PC-3 (cell line): ENCODE measurements at places on chromosomes 3 and 15. TPM values are rescaled to one million over a fixed set of nuclear protein-coding genes. Genes with fewer than 3 reads are reported as not detected.

- H3K4me3 ChIP-seq, result no peak overlapping the region
- H3K4me1 ChIP-seq, result no peaks in the 10 kb centered on the region
- no peak for DNase-seq
- peaks cover 61% of the 10 kb centered on the region for H3K27me3 ChIP-seq
- H3K27ac ChIP-seq, result no peak overlapping the region
Observed at GRCh38 chr3:193498215-193498614, 56.5 kb downstream of the ATP13A4 start.

DNA sequence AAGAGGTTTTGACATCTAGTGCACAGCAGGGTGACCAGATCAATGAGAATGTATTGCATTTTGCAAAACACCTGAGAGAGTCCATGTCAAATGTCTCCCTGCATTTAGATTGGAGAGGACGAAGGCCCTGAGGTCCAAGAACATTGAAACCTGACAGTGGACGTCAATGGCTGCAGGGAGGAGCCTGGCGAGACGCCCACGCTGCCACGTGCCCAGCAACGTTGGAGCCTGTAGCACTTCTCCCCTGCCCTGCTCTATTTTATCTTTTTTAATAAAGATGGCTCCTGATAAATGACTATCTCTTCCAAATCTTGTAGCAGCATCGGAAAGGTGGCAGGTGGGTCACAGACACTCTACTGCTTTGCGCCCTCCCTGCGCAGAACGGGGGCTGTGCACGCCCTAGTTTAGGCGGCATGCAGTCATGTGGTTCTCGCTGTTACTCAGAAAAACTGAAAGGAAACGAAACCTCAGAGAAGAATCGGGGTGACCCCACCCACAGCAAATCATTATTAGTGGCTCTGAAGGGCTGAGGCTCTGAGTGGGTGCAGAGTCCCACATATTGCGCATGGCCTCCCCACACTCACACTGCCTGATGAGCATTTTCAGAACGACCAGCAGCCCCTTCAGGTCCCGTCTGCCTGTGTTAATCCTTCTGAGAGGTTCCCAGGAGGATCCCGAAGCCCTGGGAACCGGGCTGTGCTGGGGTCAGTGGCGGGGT, 62.5 kb upstream of the TAMM41 start:
- peaks cover 89% of the 10 kb centered on the region for H3K27me3 ChIP-seq
- no peaks in the 10 kb centered on the region for H3K36me3 ChIP-seq
- H3K4me3 ChIP-seq, result no peak overlapping the region
- no peak for DNase-seq
- no peak overlapping the region for H3K27ac ChIP-seq
- H3K4me1 ChIP-seq, result no peaks in the 10 kb centered on the region

GRCh38 chr3:129690963-129691362, 84.5 kb upstream of the PLXND1 start:
- H3K4me1 ChIP-seq, result peaks cover 13% of the 10 kb centered on the region; the same call in 1 of the 2 replicates
- H3K4me3 ChIP-seq, result no peak overlapping the region
- no peaks in the 10 kb centered on the region for H3K36me3 ChIP-seq
- no peak overlapping the region for H3K27ac ChIP-seq

GRCh38 chr3:45623846-45624245, 29.3 kb downstream of the LIMD1 start:
- peaks cover 41% of the 10 kb centered on the region for H3K4me1 ChIP-seq
- DNase-seq, result no peak
- H3K36me3 ChIP-seq, result peaks cover 5% of the 10 kb centered on the region; the same call in 1 of the 2 replicates
- H3K4me3 ChIP-seq, result no peak overlapping the region
- H3K27ac ChIP-seq, result peak overlapping the region; percentile 25
- no peaks in the 10 kb centered on the region for H3K27me3 ChIP-seq

- no peak for DNase-seq
- H3K4me3 ChIP-seq, result no peak overlapping the region
- no peak overlapping the region for H3K27ac ChIP-seq
- H3K36me3 ChIP-seq, result no peaks in the 10 kb centered on the region
- peaks cover 13% of the 10 kb centered on the region for H3K4me1 ChIP-seq
Observed at GRCh38 chr3:71512544-71512943, 71.0 kb downstream of the FOXP1 start.

- no peak overlapping the region for H3K4me3 ChIP-seq
- no peaks in the 10 kb centered on the region for H3K4me1 ChIP-seq
- H3K27me3 ChIP-seq, result no peaks in the 10 kb centered on the region
- no peak overlapping the region for H3K27ac ChIP-seq
- H3K36me3 ChIP-seq, result no peaks in the 10 kb centered on the region
Observed at GRCh38 chr15:23734862-23735261, 47.8 kb upstream of the NDN start.

- no peak for DNase-seq
- no peak overlapping the region for H3K27ac ChIP-seq
- H3K4me3 ChIP-seq, result no peak overlapping the region
- no peaks in the 10 kb centered on the region for H3K27me3 ChIP-seq
- H3K4me1 ChIP-seq, result no peaks in the 10 kb centered on the region
Observed at GRCh38 chr3:61638741-61639140, 77.4 kb downstream of the PTPRG start.

DNA sequence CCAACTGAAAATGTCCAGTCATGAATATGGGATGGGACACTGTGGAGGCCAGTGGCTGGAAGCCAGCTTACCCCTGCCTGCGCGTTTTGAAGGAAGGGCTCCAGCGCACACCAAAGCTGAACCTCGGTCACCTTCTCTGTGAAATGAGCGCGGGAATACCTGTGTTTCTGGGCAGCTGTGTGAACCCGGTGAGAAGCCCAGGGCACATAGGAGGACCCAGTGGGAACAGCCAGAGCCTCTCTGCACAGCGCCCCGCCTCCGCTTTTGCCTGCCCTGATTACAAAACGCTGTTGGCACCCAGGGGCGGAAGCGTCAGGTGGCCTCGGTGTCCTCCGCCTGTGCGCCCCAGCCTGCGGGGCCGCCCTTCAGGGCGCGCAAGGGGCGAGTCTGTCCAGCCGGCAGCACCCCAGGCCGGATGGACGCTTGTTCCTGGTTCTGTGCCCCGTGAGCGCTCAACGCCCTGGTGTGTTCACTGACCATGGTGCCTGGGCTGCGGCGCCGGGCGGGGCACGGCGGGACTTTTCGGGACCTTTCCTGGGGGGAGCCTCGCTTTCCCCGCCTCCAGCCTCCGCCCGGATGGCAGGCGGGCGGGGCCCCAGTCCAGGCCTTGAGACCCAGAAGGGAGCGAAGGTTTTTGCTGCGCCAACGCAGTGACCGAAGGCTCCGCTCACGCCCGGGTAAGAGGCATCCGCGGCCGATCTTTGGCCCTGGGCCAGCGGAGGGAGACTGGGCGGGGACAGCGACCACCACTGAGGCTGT, at the start of gene SQOR:
Gene SQOR, plus strand, starts transcription at position 598 of the 759 bp plus-strand sequence. CDS start 23,895 bp downstream, outside the sequence.
- peak within 1 kb of the TSS; percentile 88 for H3K4me3 ChIP-seq
- peaks cover 42% of the 10 kb centered on the region for H3K4me1 ChIP-seq
- peak; percentile 85 for DNase-seq
- no peaks in the 10 kb centered on the region for H3K36me3 ChIP-seq
- H3K27ac ChIP-seq, result peak within 1 kb of the TSS; percentile 82

DNA sequence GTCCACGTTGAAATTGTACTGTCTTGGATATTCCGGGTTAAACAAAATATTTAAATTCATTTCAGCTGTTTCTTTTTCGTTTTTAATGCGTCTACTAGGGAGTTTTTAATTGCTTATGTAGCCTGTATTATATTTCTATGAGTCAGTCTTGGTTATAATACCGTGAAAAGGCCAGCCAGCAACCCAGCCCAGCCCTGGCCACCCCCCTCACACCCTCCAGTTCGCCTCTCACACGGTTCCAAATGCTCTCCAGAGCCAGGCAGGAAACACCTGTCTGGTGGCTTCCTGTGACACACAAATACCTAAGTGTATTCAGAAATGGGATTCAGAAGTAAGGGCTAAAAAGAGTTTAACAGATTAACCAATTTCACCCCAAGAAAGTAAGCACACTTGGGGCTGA, 4.4 kb downstream of the SH3BP5 start:
- H3K4me3 ChIP-seq, result peak overlapping the region; percentile 41
- peak; percentile 94 for DNase-seq
- H3K27me3 ChIP-seq, result no peaks in the 10 kb centered on the region
- no peaks in the 10 kb centered on the region for H3K36me3 ChIP-seq
- H3K4me1 ChIP-seq, result peaks cover 63% of the 10 kb centered on the region
- peak overlapping the region; percentile 75 for H3K27ac ChIP-seq

GRCh38 chr3:186938716-186939115, 8.4 kb downstream of the ST6GAL1 start:
- no peak for DNase-seq
- no peaks in the 10 kb centered on the region for H3K27me3 ChIP-seq
- H3K4me1 ChIP-seq, result no peaks in the 10 kb centered on the region
- no peak overlapping the region for H3K27ac ChIP-seq
- H3K4me3 ChIP-seq, result no peak overlapping the region

Gene PRR23E
- total RNA-seq, result not detected in 2 replicates

DNA sequence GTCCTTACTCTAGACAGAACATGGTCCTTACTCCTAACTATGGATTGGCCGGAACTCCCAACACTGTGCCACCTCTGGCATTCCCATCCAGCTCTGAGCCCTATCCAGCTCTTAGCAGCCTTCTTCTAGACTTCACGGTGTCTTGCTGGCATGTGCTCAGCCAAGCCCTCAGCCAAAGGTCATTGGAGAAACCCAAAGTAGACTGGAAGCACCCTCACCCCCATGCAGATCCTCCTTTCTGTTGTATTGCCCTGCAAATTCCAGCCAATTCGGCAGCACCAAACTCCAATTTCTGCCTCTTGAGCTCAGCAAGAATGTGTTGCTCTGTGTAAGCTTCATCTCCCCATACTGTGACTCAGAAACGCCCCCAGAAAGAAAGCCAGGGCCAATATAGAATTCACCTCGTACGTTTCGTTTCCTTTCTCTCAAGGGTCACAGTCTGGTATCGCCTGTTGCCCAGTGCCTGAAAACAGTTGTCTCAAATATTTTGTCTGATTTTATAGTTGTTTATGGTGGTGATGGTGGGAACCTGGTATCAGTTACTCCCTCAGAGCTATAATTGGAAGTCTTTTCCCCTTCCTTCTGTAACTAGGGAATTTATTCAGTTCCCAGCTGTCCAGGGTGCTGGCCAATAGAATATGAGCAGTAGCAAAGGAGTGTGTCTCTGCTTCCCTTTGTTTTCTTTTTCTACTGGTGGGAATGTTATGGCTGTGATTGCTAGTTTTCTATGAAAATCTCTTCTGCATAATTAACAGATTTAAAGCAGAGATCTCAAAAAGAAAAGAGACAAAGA, 28.4 kb upstream of the EPHB3 start:
- no peaks in the 10 kb centered on the region for H3K4me1 ChIP-seq
- DNase-seq, result no peak
- no peaks in the 10 kb centered on the region for H3K36me3 ChIP-seq
- no peak overlapping the region for H3K4me3 ChIP-seq
- no peak overlapping the region for H3K27ac ChIP-seq
